Left cardiac atrium (tissue), 4 donors: ENCODE measurements at places on chromosomes 4 and X.

GRCh38 chr4:154738426-154738825, 5.4 kb upstream of the LRAT start:
- DNase-seq: no peak

GRCh38 chr4:187586892-187587291, 408.7 kb upstream of the ZFP42 start:
- DNase-seq: no peak

DNA sequence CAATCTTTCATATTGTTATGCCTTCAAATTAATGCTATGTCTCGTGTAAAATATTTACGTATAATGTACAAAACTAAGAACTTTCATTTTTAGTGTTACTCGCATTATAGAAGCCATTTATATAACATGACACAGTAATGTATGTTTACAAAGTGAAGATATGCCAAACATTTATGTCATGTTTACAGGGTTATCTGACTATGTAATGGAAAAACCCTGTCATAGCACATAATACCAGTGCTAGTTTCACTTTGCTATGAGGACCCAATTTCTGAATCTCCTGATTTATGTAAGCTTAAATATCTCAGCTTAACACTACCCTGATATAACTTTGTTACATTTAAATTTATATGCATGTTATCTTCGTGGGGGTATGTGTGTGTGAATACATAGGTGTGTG, 233.1 kb downstream of the FAT4 start:
- DNase-seq: no peak

- no peak for DNase-seq
These were observed 2.8 kb upstream of the CTBP1 start for GRCh38 chr4:1251773-1252066.

DNA sequence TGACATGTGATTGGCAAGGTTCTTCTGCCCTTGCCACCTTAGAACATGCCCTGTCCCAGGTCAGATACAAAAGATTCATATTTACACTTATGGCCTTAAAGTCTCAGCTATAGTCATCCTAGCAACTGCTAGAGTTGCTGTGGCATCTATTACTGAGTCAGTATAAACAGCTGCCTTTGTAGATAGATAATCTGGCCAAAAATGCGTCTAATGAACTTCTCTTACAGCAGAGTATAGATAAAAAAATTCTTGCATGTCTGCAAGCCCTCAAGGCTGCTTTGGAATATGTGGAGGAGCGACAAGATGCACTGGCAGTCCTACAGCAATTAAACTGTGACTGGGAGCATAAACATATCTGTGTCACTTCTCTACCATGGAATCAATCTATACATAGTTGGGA, 1209.7 kb upstream of the PABPC4L start:
- no peak for DNase-seq

DNA sequence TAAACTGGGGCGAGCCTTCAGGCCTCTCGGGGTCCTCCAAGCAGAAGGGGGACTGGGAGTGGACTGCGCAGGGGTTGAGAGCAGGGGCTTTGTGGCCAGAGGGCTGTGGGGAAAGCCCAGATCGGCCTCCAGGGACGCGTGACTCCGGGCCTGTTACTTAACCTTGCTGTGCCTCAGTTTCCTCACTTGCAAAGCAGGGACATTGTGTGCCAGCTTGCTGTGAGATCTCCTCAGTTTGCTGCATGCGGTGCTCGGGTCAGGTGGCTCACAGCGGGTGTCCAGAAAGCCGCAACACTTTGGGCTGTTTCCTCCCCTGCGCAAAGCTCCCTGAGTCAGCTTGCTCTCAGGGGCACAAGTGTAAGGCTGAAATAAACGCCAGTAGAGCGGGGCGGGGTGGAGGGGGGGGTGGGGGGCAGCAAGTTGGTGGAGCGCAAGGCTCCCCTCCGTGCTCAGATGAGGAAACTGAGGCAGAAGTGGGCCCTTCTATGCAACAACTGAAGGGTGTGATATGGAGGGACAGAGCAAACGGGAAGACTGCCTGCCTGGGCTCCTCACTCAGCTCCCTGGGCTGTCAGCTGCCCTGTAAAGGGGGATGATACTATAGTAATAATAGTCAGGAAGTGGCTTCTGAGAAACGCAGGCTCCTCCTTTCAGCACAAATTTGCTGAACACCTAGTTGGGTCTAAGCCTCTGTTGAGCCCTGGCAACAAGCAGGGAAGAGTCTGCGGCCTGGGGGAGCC, 101.0 kb downstream of the HMX1 start:
- DNase-seq: peak; percentile 0

- no peak for DNase-seq
These were observed 12.9 kb upstream of the BMPR1B start for GRCh38 chr4:94744850-94745249.

GRCh38 chr4:30833206-30833605, 113.0 kb downstream of the PCDH7 start:
- DNase-seq: no peak

DNA sequence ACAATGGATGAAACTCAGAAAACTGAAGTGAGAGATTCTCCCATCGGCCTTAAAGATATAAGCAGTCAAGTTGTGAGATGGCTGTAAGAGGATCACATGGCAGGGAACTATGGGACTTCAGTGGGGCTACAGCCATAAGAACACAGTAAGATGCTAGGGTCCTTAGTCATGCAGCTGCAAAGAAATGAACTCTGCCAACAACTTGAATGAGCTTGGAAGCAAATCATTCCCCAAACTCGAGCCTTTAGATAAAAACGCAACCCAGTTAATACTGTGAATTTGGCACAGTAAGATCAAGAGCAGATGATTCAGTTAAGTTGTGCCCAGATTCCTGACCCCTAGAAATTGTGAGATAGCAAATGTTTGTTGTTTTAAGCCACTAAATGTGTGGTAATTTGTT, 117.3 kb downstream of the FAM13A start:
- DNase-seq: no peak

GRCh38 chrX:91080822-91081221, 353.8 kb upstream of the PABPC5 start:
- no peak for DNase-seq

- no peak for DNase-seq
These were observed 42.7 kb downstream of the DCAF12L1 start for GRCh38 chrX:126509923-126510322.

DNA sequence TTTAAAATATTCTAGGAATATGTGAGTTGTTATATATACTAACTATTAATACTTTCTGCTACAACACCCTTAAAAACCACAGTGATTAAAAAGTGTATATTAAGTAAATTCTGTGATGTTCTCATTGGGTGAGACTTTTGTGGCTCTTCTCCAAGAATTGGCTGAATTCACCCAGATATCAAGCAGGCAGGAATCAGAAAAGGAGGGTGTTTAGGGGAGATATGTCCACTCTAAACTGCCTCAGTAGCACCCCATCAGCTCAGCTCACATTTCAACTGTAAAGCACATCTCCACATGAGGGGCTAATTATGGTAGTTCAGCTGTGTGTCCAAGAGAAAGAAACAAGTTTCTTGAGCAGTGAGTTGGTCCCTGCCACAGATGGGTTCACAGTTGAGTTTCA, 165.0 kb downstream of the GALNTL6 start:
- no peak for DNase-seq

- DNase-seq: no peak
These were observed 5.7 kb upstream of the SORCS2 start for GRCh38 chr4:7186516-7187167.

- no peak for DNase-seq
These were observed 17.7 kb upstream of the PAQR3 start for GRCh38 chr4:78956975-78957374.

DNA sequence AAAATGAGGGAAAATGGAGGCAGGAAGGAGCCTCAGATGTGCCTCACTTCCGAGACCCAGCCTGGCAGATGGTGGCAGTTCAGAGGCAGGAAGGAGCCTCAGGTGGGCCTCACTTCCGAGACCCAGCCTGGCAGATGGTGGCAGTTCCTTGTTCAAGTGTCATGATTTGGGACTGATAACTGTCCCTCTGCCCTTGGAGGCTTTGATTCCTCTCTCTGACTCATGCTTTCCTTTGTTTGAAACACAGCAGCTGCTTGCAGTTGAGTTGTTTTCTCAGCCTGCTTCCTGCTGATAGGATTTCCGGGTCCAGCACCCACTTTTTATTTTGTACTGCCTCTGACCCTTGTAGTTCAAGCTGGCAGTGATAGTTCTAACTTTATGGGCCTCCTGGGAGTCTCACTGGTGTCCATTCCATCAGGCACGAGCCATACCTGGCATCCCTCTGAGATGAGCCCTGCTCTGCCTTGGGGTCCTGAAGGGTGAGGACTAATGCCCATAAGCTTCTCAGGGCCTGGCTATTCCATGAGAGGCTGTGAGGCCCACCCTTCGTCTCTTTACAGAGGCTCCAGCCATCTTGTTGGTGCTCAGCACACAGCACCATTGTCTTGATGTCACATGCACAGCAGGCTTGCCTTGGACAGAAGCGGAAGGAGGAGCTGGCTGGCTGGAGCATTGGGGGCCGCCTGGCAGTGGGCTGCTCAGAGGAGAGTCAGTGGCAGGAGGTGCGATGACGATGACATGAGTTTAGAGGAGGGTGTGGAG, 13.0 kb downstream of the RGS12 start:
- DNase-seq: peak; percentile 42

GRCh38 chr4:92100975-92101374, 202.8 kb upstream of the GRID2 start:
- no peak for DNase-seq

- DNase-seq: no peak
These were observed at the start of gene LPAR4 for GRCh38 chrX:78747489-78747888. Gene LPAR4 (plus strand): TSS chrX:78747720. CDS start chrX:78754870, 7,150 bp downstream.

DNA sequence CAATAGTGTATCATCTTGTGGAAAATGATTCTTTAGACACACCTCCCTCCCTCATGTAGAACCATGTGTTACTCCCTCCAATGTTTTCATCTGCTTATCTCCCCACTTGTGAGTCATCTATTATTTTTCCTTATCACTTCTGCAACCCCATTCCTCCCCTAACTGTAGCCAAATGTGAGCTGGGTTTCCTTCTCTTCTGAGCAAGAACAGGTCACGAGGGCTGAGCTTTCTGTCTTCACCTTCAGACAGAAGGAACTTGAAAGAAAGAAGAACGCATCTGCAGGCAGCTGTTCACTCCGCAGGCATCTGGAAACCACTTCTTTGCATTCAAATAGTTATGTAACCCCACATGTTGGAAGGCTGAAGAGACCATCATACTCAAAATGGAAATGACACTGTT, 1.8 kb downstream of the PPP1R2C start:
- no peak for DNase-seq

- no peak for DNase-seq
These were observed 185.8 kb upstream of the SLIT2 start for GRCh38 chr4:20065952-20066351.

GRCh38 chr4:6085691-6086628, 67.7 kb upstream of the C4orf50 start:
- no peak for DNase-seq

DNA sequence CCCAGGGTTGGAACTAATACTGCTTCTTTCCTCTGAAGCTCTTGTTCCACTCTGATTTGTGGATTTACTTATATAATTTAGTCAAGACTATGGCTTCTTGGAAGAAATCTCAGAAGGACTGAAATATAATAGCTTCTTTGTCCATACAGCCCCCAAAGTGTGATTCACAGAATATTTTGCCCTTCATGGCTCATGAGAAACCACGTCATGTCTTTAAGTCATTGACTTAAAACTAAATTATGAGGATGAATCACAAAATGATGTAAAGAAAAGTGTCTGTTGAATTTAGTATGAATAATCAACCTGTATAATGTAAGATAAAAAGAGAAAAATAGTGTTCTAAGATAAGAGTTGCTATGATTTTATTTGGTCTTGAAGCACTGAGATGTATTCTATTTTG, 43.3 kb upstream of the AGA start:
- no peak for DNase-seq

GRCh38 chr4:103136671-103137445, 37.2 kb upstream of the BDH2 start:
- DNase-seq: no peak

- no peak for DNase-seq
These were observed 64.8 kb upstream of the RBPJ start for GRCh38 chr4:26255989-26256388.

GRCh38 chr4:111126340-111126739, 503.5 kb upstream of the PITX2 start:
- no peak for DNase-seq

GRCh38 chr4:6055030-6055429, 36.8 kb upstream of the C4orf50 start:
- DNase-seq: no peak

- DNase-seq: no peak
These were observed 227.4 kb downstream of the SLC7A11 start for GRCh38 chr4:138014590-138015288.

DNA sequence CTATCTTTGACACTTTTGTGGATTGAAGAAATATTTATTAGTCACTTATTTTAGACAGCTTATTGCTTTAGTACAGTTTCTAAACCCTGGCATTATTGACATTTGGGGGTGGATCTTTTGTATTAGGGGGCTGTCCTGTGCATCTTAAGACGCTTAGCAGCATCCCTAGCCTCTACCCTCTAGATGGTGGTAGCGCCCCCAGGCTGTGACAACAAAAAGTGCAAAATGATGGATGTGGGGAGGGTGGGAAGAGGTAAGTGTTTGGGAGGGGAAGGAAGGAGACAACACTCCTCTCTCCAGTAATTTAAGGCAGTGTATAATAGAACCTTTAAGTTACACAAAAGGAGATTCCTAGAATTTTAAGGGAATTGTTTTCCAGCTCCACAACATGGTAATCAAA, 1210.6 kb downstream of the C4orf33 start:
- no peak for DNase-seq

DNA sequence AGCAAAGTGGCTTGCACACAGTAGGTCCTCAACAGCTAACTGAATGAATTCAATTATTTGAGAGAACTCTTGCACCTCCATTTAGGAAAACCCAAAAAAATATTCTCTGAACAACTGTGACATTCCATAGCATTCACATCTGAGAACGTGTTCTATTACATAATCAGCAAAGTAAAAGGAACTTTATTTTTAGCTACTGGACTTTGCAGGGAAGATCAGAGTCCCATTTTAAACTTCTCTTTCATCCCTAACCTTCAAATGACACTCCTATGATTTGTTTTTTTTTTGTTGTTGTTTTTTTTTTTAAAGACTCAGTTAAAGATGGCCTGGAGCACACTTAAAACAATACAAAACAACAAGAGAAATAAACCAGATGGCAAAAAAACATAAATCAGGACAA, 30.9 kb downstream of the RAI2 start:
- no peak for DNase-seq

DNA sequence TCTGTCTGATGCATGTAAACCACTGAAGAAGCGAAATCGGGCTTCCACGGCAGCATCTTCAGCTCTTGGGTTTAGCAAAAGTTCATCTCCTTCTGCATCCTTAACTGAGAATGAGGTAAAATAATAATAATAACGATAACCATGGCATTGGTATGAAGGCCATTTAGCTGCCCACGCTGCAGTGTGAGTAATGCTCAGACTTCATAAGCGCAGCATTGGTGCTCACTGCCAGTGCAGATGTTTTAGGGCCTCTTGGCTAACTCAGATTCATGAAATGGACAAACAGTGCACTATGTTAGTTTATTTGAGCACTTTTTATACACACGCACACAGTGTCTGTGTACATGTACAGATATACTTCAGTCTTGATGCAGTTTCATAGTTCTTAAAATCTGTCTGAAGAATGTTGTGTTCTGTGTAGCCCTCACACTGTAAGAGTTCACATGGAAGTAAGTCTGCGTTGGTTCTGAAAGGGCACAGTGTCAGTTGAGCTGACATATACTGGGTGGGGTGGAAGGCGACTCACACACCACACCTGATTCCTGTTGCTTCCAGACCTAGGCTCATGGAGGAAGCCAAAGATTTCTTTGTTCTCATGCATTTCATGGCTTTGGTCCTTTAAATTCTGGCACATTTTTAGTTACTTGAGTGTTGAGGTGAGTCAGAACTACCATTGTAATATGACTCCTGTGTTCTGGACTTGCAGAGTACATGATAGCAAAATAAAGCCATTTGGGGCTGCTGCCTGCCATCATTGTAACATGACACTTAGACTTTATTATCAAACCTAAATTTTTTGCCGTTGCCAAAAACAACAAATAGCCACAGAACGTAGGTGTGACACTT, 68.7 kb downstream of the NSD2 start:
- DNase-seq: no peak
